ENCODE measurements at places on chromosomes 5 and 9.

GRCh38 chr9:74444369-74444768 lies 52.8 kb upstream of the RORB start:
- no peak for DNase-seq

DNA sequence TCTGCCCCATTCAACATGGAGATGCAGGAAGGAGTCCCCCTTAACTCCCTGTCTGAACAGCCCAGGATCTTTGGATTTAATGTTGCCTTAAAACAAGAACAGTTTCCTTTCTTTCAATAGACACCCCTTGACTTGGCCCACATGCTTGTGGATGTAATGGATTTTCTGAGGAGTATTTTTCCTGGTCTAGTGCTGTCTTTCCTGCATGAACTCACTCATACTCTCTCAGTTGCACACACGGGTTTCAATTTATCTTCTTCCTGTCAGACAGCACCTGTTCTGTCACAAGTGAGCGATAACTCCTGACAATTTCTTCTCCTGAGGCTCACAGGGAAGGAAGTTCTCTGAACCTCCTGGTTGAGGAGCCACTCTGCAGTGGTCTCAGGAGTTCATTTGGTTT lies 85.1 kb downstream of the ACER2 start:
- DNase-seq, result no peak

GRCh38 chr9:73680831-73681230 lies 529.2 kb downstream of the ANXA1 start:
- no peak for DNase-seq

GRCh38 chr5:60945813-60946187 lies 795 bp downstream of the NDUFAF2 start:
- DNase-seq, result no peak

DNA sequence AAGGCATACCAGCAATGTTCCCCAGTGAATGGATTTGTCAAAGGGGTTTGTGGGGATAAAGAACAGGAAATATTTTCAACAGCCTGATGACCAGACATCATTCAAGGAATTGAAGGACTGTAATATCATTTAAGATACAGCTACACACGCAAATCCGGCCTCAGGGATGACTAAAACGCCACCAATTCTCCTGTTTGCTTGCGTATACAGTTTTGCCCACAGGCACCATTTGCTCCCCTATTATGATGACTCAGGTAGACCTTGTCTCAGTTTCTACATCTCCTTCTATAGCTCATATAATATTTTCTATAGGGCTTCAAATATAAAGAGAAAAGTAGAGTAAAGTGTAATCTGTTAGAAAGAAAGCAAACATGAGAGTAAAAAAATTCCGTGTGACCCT lies 29.7 kb upstream of the ITGA1 start:
- no peak for DNase-seq

- DNase-seq, result no peak
These were observed 19.5 kb upstream of the CRB2 start for GRCh38 chr9:123336449-123336848.

DNA sequence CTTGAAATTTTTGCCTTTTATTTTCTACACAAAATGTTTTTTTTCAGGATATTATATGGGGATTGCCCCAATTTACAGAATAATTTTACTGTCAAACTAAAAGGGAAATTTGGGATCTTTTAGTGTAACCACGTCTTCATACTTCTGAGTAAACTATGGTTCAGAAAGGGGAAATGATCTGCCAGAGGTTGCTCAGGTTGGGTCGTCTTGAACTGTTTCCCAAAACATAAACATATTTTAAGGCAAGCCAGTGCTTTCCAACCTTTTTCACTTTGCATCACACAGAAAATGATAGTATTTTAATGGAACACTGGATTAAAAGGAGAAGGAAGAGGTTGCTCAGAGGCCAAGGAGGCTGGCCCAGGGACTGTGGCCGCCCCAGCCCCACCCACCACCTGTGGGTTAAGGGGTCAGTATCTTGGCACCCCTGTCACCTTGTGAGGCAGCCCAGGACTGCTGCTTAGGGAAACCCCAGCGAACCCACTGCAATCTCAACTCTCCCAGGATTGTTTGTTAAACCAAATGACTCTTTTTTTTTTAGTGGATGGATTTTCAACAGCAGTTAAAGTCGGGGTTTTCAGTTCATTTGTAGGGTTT lies 142.7 kb upstream of the DHFR start:
- DNase-seq, result no peak

DNA sequence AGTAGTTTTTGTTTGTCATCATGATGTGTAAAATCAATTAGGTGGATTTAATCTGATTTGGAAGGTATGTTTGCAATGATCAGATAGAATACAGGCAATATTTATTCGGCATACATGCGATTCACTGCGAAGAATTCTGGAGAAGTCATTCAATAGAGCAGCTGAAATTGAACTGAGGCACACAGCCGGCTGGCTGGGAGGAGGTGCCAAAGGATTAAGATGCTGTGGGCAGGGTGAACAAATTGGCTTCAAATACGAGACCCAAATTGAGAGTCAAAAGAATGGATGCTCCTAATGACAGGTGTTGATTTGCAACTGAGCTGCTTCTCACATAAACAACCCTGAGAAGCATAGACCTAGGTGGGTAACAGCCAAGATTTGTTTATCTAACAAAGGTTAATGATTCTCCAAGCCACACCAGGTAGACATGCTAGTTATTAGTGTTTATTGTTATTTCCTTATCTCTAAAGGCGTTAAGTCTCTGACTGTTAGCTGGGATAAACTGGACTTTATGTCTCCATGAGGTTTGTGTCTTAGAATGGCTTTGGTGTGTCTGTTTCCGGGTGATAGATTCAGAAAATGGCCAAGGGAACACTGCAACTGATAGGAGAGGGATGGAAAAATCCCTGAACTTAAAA lies 55.3 kb upstream of the CLINT1 start:
- no peak for DNase-seq

Measured in NCI-H187 (cell line).